ENCODE measurements at places on chromosomes 12 and 14. TPM values are rescaled to one million over a fixed set of nuclear protein-coding genes. Genes with fewer than 3 reads are reported as not detected.

DNA sequence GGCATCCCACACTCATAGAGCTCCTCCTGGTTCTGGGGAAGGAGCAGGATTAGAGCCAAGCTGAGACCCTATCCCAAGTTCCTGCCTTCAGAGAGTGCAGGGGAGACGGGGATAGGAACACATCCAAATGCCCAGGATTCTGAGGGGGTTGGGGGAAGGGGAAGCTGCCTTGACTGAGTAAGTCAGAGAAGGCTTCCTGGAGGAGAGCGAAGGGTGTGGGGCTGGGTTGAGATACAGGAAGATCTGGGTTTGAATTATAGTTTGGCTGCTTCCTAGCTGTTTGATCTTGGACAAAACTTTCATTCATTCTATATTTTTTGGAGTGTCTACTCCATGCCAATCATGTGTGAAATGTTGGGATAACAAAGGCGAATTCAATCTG lies 8.0 kb upstream of the AQP2 start:
- no peak overlapping the region for H3K4me3 ChIP-seq
- H3K27ac ChIP-seq: no peak overlapping the region
- peaks cover 5% of the 10 kb centered on the region for H3K4me1 ChIP-seq
- H3K27me3 ChIP-seq: no peaks in the 10 kb centered on the region

GRCh38 chr12:22709292-22709691 lies 84.3 kb downstream of the ETNK1 start:
- no peak overlapping the region for H3K27ac ChIP-seq
- no peaks in the 10 kb centered on the region for H3K4me1 ChIP-seq
- H3K36me3 ChIP-seq: no peaks in the 10 kb centered on the region
- H3K4me3 ChIP-seq: peak overlapping the region; percentile 8

DNA sequence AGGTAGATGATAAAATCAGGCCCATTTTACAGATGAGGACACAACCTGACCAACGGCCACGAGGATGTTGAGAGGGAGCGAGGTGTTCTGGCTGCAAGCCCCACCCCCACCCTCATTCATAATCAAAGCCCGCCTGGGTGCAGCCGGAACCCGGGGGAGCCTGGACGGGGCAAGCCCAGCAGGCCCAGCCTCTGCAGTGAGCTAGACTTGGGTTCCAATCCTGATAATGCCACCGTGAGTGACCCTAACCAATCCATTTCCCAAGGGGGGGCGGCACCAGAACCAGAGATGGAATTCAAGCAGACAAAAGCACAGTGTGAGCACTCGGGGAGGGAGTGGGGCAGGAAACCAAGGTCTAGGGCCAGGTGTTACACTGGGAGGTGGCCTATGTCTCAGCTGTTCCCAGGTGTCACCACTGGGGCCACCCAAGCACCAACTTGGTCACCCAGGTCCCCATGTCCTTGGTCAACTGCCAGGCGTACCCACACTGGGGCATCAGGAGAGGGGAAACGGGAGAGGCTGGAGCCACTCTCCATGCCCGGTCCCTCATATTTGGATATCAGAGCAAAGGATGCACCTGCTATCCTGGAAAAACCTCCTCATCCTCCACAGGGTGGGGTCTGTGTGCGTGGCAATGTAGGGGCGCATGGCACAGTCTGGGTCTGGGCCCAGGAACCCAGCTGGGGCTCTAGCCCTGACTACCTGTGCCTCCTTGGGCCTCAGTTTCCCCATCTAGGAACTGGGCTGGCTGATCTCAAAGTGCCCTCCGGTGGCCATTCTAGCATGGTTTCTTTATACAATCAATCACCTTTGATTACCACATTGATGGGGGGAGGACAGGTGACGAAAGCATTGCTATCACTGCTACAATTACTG lies 58.4 kb downstream of the FAM222A start:
- no peaks in the 10 kb centered on the region for H3K36me3 ChIP-seq
- no peak overlapping the region for H3K27ac ChIP-seq
- H3K27me3 ChIP-seq: no peaks in the 10 kb centered on the region

NTF3 gene
- total RNA-seq: under 0.01 TPM

AKT1 gene
- total RNA-seq: 156 TPM

DNA sequence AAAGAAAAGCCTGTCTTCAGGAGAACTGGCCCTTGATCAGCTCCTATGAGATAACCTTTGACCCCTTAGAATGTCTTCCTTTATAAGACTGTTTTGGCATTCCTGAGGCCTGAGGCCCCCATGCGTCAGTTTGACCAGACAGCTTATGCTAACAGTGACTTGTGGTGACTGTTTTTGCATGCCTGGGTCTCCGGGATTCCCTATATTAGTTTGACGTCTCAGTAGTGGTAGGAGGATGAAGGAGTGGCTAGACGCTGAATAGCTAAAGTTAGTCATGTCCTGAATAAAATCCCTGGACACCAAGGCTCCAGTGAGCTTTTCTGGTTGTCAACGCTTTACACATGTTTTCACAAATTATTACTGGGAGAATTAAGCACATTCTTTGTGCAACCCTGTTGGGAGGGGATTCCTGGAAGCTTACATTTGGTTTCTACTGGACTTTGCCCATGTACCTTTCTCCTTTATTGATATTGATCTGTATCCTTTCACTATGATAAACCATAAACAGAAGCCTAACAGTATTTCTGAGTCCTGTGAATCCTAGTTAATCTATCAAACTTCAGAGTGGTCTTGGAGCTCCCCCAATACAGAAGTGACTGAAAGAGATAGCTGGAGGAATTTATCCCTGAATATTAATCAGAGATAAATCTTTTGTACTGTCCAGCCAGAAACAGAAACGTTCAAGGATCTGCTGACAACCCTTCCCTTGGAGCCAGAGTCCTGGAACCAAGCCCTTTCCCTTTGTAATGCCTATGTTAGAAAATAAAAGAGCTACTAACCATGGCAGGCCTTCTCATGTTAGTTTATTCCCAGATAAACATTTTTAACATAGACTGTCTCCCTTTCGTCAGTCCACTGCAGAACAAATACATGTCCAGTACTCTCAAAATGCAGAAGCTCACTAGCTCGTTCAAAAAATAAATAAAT lies 479.2 kb downstream of the RPS29 start:
- H3K27me3 ChIP-seq: no peaks in the 10 kb centered on the region
- no peak overlapping the region for H3K27ac ChIP-seq
- no peaks in the 10 kb centered on the region for H3K36me3 ChIP-seq
- H3K4me1 ChIP-seq: no peaks in the 10 kb centered on the region
- DNase-seq: no peak

GRCh38 chr12:95963096-95963495 lies 20.0 kb downstream of the AMDHD1 start:
- no peaks in the 10 kb centered on the region for H3K36me3 ChIP-seq
- no peaks in the 10 kb centered on the region for H3K4me1 ChIP-seq
- no peak overlapping the region for H3K4me3 ChIP-seq

DNA sequence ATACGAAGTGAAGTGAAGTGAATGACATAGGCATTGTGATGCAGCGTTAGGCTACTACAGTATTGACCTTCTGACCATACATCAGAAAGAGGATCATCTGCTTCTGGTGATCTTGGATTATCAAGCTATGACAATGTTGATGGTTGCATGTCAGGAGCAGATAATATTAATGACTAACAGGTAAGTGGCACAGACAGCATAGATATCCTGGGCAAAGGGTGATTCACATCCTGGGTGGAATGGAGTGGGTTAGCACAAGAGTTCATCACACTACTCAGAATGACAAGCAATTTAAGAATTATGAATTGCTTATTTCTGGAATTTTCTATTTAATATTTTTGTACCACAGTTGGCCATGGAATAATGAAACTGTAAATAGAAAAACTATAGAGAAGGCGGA lies 397.9 kb upstream of the ATP2B1 start:
- no peaks in the 10 kb centered on the region for H3K27me3 ChIP-seq
- H3K27ac ChIP-seq: no peak overlapping the region
- no peak overlapping the region for H3K4me3 ChIP-seq
- no peaks in the 10 kb centered on the region for H3K36me3 ChIP-seq

GRCh38 chr12:1592444-1593173 lies 1.8 kb downstream of the FBXL14 start:
- peaks cover 74% of the 10 kb centered on the region for H3K4me1 ChIP-seq
- peak overlapping the region; percentile 82 for H3K27ac ChIP-seq
- peak; percentile 83 for DNase-seq
- H3K36me3 ChIP-seq: peaks cover 11% of the 10 kb centered on the region

- no peaks in the 10 kb centered on the region for H3K4me1 ChIP-seq
- no peak for DNase-seq
- H3K4me3 ChIP-seq: no peak overlapping the region
- H3K27ac ChIP-seq: no peak overlapping the region
- no peaks in the 10 kb centered on the region for H3K36me3 ChIP-seq
Measured at GRCh38 chr12:65093606-65094005, 27.5 kb downstream of the WIF1 start.

- H3K4me1 ChIP-seq: no peaks in the 10 kb centered on the region
- H3K27me3 ChIP-seq: no peaks in the 10 kb centered on the region
- no peak for DNase-seq
- no peaks in the 10 kb centered on the region for H3K36me3 ChIP-seq
Measured at GRCh38 chr12:110862329-110862728, 15.5 kb downstream of the CCDC63 start.

DNA sequence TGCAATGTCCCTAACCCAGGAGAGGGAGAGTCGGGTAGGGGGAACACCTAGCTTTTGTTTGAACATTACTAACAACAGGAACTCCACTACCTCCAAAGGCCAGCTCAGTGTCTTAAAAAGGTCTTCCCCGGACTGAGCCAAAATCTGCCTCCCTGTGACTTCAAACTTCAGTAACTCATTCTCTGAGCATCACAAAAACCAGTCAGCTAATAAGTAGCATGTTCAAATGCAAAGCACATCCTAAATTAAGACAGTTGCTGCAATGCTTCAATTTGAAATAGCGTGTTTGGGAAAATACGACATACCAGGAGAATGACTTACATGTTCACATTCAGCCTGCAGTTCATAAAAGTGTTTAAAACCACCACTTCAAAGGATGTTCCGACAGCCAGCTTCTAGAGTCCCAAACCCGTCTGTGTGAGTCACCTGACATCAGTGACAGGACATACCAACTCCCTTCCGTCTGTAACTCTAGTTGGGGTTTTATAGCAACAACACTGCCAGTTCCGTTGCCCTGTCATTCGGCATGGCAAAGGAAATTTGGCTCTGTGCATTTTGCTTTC lies 13.0 kb downstream of the ZFP36L1 start:
- H3K27me3 ChIP-seq: no peaks in the 10 kb centered on the region
- H3K27ac ChIP-seq: peak overlapping the region; percentile 78
- no peaks in the 10 kb centered on the region for H3K36me3 ChIP-seq
- DNase-seq: peak; percentile 87
- H3K4me1 ChIP-seq: peaks cover 38% of the 10 kb centered on the region

GRCh38 chr14:56137453-56137807 lies 19.2 kb downstream of the PELI2 start:
- H3K27me3 ChIP-seq: no peaks in the 10 kb centered on the region
- H3K27ac ChIP-seq: no peak overlapping the region
- H3K36me3 ChIP-seq: no peaks in the 10 kb centered on the region
- no peak overlapping the region for H3K4me3 ChIP-seq

DNA sequence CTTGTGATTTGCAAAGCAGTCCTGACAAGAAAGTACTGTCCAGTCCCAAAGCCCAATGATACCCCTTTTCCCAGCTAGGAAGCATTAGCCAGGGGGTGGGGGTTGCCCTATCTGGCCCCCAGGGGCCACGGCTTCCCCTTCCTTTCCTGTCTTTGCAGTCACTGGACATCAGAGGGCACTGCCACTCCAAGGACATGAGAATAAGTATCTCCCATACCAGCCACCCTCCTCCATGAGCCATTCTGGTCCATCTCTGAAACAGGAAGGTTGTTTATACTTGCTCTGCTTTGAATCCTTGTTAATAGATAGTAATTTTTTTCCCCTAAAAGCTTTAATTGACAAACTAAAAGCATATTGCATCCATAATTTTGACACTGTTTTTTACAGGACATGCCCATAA lies 29.7 kb downstream of the RBM19 start:
- peaks cover 21% of the 10 kb centered on the region for H3K36me3 ChIP-seq
- H3K27ac ChIP-seq: no peak overlapping the region

DNA sequence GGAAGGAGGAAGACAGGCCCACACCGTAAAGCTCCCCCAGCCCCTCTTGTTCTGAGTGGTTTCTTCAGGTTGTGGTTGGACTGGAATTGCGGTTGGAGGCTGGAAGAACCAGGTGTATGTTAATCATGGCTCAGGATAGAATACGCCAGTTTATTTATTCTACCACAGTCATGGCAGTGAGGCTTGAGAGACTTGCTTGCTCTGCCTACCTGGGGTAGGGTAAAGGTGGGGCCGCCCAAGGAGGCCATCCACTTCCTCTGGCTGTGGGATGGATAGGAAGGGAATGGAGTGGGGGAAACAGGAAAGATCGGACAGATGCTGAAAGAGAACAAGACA lies 8.1 kb downstream of the SHMT2 start:
- peaks cover 23% of the 10 kb centered on the region for H3K36me3 ChIP-seq
- peaks cover 43% of the 10 kb centered on the region for H3K4me1 ChIP-seq
- H3K27ac ChIP-seq: no peak overlapping the region
- DNase-seq: no peak
- H3K4me3 ChIP-seq: no peak overlapping the region

POTEG gene
- 0.36 TPM for total RNA-seq

GRCh38 chr12:132366341-132366861 lies 37.0 kb upstream of the GALNT9 start:
- H3K36me3 ChIP-seq: no peaks in the 10 kb centered on the region
- no peak overlapping the region for H3K27ac ChIP-seq

DNA sequence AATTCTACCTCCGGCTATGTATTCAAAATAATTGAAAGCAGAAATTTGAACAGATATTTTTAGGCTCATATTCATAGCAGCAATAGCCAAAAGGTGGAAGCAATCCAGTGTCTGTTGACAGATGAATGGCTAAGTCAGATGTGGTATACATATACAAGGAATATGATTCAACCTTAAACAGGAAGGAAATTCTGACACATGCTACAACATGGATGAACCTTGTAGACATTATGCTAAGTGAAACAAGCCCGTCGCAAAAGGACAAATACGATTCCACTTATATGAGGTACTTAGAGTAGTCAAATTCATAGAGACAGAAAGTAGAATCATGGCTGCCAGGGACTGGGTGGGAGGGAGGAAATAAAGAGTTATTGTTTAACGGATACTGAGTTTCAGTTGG lies 331.6 kb downstream of the PCNX1 start:
- H3K27me3 ChIP-seq: no peaks in the 10 kb centered on the region
- peaks cover 23% of the 10 kb centered on the region for H3K4me1 ChIP-seq
- H3K36me3 ChIP-seq: no peaks in the 10 kb centered on the region
- H3K27ac ChIP-seq: no peak overlapping the region
- no peak for DNase-seq
- no peak overlapping the region for H3K4me3 ChIP-seq

GRCh38 chr12:46430340-46430948 lies 57.9 kb upstream of the SLC38A2 start:
- H3K27me3 ChIP-seq: no peaks in the 10 kb centered on the region
- peak overlapping the region; percentile 92 for H3K27ac ChIP-seq
- no peak overlapping the region for H3K4me3 ChIP-seq
- H3K4me1 ChIP-seq: peaks cover 26% of the 10 kb centered on the region
- H3K36me3 ChIP-seq: no peaks in the 10 kb centered on the region
- DNase-seq: peak; percentile 31

DNA sequence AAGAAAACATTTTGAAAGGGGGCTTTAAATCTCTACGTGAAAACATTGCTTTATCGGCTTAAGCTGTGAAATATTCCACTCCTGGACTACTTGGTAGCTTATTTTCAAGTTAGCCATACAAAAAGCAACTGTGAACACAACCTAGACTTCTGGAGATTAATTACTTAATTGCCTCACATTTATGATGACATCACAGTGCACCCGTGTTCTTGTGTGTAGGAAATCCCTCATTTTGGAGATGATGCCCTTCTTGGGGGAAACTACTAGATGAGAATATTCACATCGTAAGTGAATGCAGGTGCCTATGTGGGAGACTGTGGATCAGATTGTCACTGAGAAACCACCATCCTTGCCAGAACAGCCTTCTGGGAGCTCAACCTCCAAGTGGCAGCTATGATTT lies 10.5 kb upstream of the B4GALNT3 start:
- H3K27ac ChIP-seq: no peak overlapping the region
- DNase-seq: no peak
- peaks cover 3% of the 10 kb centered on the region for H3K4me1 ChIP-seq

RIMBP2 gene
- not detected for total RNA-seq

Measured in osteoblast (primary cell).